Hepatic stellate cell (primary cell): ENCODE measurements at places on chromosomes 16 and 17.
A peak's percentile ranks its signal among the peaks of the same experiment; 100 is the strongest.

DNA sequence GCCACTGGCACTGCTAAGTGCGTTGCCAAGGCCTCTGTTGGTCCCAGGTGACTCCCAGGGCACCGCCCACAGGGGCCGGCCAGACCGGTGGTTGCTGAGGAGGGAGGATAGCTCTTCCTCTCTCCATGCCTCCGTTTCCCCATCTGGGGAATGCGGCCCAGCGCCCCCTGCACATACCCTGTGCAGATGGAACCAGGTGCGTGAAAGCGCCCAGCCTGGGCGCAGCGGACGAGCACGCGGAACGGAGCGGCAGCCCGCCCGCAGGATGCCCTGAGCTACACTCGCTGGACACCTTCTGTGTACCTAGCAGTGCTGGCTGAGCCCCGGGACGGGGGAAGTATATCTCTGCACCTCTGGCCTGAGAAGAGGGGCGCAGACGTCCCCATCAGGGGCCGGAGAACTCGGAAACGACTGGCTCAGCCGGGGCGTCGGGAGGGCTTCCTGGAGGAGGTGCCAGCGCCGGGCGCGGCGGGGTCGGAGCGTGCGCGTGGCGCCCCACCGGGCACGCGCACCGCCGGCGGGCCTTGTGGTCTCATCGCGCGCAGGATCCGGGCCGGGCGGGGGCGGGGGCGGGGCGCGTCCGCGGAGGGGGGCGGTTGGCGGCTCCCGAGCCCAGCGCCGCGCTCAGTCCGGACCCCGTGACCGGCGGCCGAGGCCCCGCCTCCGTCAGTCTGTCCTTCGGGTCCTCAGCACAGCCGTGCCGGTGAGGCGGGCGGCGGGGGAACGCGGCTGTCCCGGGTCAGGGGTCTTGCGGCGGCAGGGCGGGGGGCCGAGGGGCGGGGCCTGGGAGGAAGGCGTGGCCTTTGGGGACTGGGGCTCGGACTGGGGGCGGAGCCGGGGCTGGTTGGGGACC is at the start of the genes CCDC78 and HAGHL:
Gene CCDC78, minus strand, starts transcription at position 6 of the 853 bp plus-strand sequence. CDS start 76 bp downstream, outside the sequence.
Gene HAGHL, plus strand, starts transcription at position 669 of the 853 bp plus-strand sequence. CDS start 404 bp downstream, outside the sequence.
- DNase-seq = no peak

- DNase-seq = no peak
Observed at GRCh38 chr17:47687748-47688147, 6.2 kb upstream of the TBKBP1 start.

DNA sequence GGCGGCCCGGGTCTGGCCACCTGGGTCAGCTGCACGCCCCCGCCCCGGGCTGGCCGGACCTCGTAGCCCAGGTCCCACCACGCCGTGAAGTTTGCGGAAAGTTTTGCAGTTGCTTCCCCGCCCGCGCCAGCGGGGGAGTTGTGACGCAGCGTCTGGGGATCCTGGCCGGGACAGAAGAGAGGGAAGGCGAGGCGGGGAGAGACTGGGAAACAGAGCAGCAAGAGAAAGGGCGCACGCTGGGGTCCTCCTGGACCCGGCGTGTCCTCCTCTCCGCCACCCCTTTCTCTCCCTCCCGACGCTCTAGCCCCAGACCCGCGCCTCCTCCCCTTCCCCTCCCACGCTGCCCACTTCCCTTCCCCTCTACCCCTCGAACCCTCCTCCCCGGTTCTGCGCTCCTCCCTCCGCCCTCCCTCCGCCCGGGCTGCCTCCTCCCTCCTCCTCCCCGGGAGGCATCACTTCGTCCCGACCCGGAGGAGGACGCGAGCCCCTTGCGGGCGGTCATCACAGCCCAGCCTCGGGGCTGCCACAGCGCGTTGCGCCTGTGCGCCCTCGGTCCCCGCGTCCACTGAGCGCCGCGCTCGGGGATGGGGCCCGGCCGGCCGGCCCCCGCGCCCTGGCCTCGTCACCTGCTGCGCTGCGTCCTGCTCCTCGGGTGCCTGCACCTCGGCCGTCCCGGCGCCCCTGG is at the start of gene MRC2:
Gene MRC2, plus strand, starts transcription at position 452 of the 685 bp plus-strand sequence. Its CDS starts 133 bp downstream, at position 585.
- peak; percentile 86 for DNase-seq

DNA sequence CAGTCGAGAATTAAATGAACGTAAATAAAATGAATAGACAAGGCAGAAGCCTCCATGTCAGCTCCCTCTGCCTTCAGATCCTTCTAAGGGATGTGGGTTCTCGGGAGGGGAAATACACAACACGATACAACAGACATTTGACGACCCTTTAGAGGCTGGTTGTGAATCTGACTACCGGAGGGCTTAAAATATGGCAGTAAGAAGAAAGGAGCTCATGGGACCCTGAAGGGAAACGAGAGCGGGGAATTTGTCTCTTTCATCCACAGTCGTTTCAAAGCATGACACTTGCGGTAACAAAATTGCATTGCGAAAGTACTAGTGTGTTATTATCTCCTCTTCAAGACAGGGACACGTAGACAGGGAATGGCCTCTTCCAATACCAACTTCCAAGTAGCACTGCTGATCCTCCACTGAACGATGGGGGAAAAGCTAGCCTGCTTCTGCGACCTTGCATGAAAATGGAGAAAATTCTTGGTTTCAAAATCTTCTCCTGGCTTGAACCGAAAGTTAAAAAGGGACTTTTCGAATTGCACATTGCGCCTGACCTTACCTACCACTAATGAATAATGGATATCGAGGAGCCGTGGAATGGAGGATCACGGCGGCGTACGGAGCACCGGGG is 1.2 kb upstream of the TNRC6C start:
- peak; percentile 27 for DNase-seq

DNA sequence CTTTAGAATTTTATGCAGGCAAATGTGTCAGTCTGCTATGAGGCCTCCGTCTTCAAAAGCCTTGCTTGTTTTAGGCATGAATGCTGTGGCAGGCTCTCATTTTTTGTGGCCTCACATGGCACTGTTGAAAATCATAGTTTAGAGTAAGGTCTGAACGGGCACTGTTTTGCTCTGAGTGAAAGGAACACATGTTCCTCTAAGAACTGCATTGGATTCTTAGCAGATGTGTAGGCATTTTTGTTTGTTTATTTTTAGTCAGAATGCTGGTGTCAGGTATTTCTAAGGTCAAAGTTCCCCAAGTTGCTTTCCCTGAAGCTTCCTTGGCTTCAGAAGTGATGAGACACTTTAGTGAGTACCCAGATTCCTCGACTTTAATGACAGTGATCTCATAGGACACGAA is 173.7 kb downstream of the HS3ST3B1 start:
- DNase-seq = no peak

- no peak for DNase-seq
Observed at GRCh38 chr17:39230361-39230760, 4.6 kb upstream of the STAC2 start.

GRCh38 chr16:67858500-67858899 is 11.0 kb upstream of the CENPT start:
- DNase-seq = no peak

DNA sequence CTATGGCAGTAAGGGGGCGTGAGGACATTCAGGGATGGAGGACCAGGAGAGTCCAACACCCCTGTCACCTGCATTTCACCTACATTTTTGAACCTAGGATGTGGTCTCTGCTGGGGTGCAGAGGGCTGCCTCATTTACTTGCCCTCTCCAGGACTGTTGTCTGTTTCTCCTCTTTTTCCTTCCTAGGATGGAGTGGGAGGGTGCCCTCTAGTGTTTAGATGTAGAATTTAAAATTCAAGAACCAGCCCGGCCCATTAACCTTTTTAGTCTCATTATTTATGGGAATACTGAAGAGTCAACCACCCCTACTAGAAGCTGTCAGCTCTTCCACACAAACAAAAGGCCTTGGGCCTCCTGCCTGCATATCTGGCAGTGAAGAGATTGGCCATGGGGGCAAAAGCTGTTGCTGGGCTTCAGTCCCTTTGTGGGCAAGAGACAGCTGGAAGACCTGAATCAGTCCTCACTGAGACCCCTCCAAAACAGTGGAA is 2.5 kb upstream of the STARD3 start:
- peak; percentile 71 for DNase-seq

DNA sequence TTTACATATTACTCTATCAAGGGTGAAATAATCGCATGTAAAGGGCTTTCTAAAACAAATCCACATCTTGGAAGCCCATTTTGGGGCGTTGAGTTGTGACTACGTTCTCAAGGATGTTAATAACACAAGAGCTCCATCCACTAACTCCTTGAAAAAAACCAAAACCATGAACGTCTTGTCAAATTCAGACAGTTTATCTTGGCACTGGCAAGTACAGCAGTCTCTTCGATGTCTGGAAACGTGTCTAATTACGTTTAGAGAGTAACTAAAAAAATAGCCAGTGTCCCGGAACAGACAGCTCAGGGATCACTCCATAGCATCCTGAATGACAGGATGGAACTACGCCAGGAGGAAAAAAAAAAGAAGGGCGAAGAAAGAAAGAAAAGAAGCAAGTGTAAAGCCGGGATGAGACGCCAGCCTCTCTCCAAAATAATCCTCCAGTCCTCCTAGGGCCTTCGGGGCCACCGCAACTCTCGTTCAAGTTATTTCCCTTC is 954 bp downstream of the MYO1D start:
- DNase-seq = peak; percentile 19

DNA sequence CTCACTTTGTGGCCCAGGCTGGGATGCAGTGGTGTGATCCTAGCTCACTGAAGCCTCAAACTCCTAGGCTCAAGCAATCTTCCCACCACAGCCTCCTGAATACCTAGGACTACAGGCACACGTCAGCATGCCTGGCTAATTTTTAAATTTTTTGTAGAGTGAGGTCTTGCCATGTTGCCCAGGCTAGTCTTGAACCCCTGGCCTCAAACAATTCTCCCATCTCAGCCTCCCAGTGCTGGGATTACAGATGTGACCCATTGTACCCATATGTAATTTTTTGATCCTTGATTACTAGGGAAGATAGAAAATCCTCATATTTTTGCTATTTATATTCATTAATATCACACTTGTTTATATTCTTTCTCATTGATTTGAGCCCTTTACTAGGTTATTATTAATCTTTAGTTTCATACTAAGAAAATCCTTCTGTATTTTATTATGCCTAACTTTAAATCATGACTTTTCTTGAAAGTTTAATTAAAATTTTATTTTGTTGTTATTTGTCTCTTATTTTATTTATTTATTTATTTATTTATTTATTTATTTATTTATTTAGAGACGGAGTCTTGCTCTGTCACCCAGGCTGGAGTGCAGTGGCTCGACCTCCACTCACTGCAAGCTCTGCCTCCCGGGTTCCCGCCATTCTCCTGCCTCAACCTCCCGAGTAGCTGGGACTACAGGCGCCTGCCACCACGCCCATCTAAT is 75.4 kb downstream of the BCAS3 start:
- no peak for DNase-seq

DNA sequence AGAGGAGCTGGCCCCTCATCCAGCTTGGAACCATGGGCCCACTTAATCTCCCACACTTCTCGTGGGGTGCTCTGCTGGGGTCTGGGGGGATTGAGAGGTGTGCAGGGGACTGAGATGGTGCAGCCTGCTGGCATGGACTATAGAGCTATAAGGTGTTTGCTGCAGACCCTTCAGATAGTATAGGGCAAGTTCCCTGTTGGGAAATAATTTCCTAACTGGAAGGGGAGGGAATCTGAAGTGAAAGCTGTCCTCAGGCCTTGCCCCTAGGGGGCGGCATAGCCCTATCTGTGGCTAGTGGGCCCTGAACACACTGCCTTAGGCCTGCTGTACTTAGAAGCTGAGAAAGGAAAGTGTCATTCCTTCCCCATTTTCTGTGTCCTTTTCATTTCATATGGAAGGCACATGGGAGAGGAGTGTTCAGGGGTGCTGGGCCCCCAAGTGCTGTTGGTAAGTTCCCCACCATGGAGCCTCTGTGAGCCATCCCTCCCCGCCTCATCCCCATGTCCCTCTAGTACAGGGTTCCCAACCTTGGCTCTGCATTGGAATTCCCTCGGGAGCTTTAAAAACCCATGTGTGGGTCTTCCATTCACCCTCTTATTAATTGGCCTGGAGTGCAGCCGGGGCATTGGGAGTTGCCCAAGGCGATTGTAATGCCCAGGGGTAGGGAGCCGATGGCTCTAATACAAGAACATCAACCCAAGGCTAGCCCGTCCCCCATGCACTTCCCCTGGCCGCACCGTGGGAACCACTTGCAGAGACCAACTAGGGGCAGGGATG is 19.7 kb downstream of the GOSR2 start:
- DNase-seq = peak; percentile 82

DNA sequence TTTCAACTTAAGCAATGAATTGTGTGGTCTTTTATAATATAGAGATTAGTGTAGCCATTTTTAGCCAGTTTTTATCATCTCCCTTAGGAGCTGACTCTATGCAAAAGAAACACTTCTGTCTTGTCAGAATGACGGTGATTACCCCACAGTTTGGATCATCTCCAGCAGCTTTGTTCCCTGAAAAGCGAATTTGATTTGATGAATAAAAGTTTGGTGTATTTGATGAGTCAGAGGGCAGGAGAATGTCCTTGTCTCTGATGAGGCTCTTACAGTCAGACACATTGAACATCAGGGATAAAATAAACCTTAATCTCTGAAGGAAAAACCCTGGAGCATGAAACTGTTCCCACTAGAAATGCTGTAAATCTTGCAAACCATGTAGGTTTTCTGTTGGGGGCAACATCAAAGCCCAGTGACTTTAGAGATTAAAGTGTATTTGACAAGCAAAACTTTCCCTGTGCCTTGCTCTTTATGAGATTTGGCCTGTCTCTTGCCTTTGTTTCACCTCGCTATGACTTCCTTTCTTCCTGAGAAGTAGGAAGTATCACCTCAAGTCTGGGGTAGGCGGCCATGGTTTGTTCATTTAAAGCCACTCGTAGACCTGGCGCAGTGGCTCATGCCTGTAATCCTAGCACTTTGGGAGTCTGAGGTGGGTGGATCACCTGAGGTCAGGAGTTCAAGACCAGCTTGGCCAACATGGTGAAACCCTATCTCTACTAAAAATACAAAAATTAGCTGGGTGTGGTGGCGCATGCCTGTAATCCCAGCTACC is 209.3 kb downstream of the FTO start:
- peak; percentile 32 for DNase-seq

GRCh38 chr16:74923766-74924460 is 61.0 kb downstream of the WDR59 start:
- DNase-seq = no peak

GRCh38 chr17:58947824-58948223 is 158.9 kb downstream of the TRIM37 start:
- no peak for DNase-seq

- no peak for DNase-seq
Observed at GRCh38 chr16:80670170-80670865, 129.5 kb downstream of the DYNLRB2 start.

- no peak for DNase-seq
Observed at GRCh38 chr16:20918486-20919239, 18.1 kb downstream of the LYRM1 start.

DNA sequence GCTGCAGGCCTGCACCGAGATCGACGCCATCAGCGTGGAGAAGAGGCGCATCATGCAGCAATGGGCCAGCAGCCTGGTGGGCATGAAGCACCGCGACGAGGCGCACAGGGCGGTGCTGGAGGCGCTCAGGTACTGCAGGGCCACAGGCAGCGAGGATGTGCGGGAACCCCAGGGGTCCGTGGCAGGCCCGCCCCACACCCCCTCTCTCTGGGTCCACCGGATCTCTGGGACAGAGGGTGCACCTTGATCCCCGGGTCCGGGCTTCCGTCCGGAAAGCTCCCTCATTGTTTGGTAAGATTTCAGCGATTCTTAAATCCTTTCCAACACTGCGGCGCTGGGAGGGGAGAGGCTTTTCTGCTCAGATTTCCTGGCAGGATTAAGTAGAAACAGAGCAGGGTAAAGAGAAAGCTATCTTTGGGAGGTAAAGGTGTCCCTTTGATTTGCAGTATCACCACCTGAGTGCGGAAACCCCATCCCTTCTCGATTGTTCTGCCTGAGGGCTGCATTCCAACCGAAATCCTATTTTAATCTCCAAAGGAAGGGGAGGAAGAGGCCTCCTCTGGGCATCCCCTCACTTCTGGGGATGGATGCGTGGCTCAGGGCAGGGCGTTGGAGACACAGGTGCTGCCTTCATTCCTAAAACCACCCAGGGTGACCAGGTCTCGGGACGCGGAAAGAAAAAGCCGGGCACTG is 29.2 kb downstream of the CCDC40 start:
- no peak for DNase-seq
